Activated T-cell treated with anti-CD3 and anti-CD28 coated beads for 4 hours (primary cell): ENCODE measurements at places on chromosomes 12 and 14.

DNA sequence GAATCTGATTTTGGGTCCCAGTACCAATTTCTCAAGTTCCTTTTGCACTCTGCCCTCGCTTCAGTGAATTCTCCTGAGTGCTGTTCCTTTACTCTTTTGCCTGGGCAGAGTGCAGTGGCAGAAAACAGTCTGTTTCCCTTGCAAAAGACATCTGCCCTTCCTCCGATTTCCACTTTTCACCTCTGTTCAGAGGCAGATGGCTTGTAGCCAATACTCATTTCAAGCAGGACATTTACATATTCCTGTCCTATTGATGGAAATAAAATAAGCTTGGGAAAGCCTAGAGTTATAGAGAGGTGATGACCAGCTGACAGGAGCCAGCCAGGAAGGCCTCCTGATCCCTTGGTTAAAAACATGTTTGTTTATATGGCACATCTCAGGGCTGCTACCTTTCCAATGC lies 111.0 kb downstream of the SLC8A3 start:
- DNase-seq = no peak

DNA sequence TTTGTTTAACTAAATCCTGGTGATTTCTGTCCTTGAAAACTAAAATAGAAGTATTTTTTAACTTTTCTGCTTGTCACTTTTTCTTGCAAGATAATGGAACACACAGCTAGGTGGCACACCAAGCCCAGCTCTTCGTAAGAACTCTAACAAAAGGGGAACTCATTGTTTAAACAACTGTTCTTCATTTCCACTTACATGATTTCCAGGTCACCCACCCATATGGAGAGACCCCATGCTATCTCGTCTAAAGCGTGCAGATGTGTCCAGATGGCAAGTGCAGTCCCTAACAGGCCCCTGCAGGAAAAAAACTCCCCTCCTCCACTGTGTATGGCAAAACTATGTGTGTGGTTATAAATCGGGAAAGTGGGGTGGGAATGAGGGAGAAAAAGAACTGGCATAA lies 43.3 kb upstream of the NT5DC3 start:
- DNase-seq = no peak

- no peak for DNase-seq
Observed at GRCh38 chr12:40241741-40242140, 16.9 kb downstream of the LRRK2 start.

- DNase-seq = no peak
Observed at GRCh38 chr14:58749066-58749669, 111.4 kb downstream of the DACT1 start.

- no peak for DNase-seq
Observed at GRCh38 chr12:89038831-89039512, 313.3 kb downstream of the DUSP6 start.

GRCh38 chr12:43912859-43913258 lies 77.0 kb downstream of the TMEM117 start:
- DNase-seq = no peak

DNA sequence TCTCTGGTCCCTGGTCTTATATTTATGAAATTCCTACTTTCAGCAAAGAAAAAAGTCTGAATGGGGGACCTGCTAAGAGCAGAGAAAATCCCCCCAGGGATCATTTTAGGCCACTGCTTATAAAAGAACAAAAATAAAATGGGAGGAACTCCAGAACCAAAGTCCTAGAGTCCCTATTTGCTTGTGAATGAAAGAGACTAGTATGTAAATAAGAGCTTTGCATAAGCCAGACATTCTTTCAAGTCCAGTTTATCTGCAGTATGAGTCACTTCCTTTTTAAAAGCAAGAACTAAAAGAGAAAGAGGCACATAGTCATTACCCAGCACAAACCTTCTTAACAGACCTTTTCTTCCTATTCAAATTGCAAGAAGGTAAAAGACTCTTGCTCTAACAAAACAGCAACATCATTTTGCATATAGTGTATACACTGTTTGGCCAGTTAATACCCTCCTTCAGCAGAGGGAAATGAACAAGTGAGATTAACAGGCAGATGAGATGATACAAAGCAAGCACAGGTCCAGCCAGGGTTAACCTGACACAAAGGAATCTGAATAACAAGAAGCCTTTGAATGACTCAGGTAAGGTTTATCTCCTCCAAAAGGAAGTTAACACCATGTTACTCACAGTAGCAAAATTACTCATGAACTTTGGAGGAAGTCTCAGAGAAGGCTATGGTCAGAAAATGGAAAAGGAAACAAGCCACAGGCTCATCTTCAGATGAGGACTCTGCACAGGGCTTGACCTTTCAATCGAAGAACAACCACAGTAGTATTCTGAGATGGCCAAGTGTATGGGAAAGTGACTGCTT lies 87.3 kb downstream of the PHLDA1 start:
- no peak for DNase-seq

DNA sequence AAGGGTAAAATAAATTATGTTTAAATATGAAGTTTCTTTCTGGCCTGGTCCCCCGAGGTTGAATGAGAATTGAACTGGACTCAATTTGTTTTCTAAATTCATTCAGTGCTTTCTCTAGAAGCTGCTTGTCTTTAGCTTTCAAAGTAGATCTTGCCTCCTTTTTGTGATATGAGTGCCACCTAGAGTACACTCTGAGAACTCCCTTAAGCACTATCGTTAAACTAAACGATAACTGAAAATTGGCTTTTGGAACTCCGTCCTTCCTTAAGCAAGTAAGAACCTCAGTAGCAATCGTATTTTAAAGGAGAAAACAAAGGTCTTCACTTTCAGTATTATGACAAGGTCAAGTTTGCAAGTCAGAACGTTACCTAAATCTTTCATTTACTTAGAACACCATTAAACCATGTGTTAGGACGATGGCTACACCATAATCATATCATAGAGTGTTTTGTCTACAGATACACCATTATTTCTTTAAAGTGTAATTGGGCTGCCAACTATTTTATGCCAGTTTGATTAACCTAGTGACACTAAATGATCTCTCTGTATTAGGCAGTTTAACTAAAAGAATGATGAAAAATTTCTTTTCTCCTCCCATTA lies 364.8 kb downstream of the SNAPC1 start:
- DNase-seq = no peak

- no peak for DNase-seq
Observed at GRCh38 chr12:21627924-21628323, 23.3 kb upstream of the GYS2 start.

DNA sequence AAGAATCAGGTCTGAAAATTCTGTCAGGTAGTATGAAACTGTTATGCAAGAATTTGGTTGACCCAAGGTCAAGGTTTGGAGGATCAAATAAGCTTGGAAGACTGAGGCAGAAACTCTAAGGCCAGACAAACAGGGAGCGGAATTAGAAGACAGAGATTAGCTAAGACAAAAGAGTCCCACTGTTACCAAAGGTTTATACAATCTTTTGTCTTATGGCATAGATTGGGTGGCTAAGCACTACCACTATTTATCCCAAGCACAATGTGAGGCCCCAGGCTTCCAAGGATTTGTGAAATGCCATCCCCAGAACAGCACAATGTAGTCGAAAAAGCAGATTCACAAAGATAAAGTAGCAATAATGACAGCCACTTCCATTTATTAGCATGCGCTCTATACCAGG lies 311.2 kb downstream of the SEC23A start:
- DNase-seq = no peak
